ENCODE measurements at places on chromosomes 12 and 14.

- no peak for DNase-seq
Observed at GRCh38 chr12:77033658-77034536, 31.5 kb downstream of the E2F7 start.

GRCh38 chr14:62269204-62269603 is 507.0 kb downstream of the SNAPC1 start:
- DNase-seq: no peak

DNA sequence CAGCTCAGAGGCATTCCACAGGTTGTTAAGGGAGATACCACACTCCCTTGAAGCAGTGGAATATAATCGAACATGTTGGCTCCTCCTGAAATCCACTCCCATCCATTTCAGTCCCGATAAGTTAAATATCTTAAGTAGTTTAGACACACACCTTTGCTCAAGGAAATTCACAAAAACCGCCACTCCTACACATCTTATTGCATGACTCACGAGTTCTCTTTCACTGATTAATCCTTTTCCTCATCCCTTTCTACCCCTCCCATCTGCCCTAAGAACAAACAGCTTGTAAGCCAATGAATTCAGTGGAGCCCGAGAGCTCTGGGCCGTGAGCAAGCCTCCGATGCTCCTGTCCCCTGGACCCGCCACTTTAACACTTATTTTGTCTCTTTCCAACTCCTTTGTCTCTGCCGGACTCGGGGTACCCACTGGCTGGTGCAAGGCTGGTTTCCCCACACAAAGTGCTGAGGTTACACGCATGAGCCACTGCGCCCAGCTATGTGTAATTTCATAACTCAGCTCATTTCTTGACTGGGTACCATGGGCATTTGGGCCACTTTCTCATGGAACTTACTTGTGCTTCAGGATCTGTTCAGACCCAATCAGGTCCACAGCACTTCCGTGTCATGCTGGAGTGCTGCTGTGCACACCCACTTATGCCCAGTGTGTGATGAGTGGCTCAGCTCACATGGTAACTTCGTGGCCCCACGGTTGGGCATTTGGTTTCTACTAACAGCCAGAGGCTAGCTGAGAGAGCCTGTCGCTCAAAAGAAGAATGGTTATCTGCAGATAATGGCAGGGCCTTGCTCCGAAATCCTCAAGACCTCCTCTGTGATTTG is 171.8 kb upstream of the ALG10B start:
- DNase-seq: no peak

DNA sequence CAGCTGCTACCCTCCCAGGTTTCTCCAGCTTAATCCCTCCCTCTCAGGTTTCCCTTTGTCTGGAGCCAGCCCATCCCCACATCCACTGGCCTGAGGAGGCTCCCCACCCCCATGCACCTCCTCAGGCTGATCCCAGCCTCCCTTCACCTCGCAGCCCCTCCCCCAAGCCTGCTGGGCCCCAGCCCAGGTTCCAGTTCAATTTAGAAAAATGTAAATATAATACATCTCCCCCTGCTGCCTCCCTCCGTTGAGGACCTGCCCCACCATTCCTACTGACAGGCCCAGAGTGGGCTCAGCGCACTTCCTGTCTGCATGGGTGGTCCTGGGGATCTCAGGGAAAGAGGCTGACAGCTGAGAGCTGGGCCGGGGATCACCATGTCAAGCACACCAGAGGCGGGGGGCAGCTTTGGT is 155.8 kb downstream of the NTF3 start:
- DNase-seq: no peak

- DNase-seq: no peak
Observed at GRCh38 chr12:4745249-4745648, 25.0 kb downstream of the GALNT8 start.

- no peak for DNase-seq
Observed at GRCh38 chr14:106013879-106014376, 487.5 kb downstream of the TMEM121 start.

DNA sequence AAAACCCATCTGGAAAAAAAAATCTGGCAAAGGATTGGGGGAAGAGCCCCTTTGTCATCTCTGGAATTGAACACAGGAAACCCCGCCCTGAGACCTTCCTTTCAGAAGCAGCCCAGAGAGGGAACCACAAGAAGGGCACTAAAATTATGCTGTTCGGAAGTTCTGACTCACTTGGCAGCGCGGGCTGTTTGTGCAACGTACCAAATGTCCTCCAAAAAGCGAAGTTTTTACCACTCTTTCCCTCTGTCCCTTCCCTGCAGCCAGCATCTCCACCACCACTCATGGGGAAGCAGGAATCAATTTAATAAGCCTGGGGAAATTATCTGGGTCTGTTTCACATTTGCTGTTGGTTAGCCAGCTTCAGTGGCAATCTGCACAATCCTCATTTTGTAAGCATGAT is 3.2 kb upstream of the SYNE3 start:
- DNase-seq: peak; percentile 55

GRCh38 chr12:91009319-91009950 is 4.7 kb upstream of the EPYC start:
- DNase-seq: no peak

DNA sequence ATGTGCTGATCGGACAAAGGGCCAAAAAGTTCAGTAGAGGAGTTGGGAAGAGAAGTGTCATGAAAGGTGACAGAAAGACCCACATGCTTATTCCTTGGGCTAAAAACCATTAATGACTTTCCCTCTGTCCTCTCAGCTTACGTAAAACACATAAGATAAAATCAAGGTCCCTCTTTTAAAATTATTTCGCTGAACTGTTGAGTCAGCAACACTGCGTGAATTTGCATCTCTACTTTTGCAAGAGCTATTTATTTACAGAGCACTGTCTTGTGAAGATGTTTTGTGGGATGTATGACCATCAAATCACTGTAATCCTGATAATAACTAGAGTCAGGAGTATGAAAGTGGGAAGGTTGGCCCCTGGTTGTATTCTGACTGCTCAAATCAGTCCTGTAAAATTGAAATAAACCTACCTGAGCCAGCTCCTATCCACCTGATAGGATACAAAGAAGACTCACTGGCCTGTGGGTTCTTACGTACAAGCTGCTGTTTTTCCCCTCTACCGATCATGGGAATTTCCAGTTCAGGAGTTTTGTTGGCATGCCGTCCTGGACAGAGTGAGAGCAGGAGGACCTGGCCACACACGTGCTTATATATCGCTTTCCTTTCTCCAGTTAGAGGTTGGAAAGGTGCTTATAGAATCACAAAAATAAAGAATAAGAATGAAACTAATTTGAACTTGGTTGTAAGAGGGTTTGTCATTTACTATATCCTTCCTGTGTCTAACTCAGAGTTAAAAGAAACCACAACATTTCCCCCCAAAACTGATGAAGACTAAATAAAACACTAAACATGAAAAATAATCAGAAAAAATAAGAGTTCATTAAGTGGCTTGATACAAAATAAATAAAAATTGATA is 42.9 kb downstream of the IFNG-AS1 start:
- DNase-seq: no peak

DNA sequence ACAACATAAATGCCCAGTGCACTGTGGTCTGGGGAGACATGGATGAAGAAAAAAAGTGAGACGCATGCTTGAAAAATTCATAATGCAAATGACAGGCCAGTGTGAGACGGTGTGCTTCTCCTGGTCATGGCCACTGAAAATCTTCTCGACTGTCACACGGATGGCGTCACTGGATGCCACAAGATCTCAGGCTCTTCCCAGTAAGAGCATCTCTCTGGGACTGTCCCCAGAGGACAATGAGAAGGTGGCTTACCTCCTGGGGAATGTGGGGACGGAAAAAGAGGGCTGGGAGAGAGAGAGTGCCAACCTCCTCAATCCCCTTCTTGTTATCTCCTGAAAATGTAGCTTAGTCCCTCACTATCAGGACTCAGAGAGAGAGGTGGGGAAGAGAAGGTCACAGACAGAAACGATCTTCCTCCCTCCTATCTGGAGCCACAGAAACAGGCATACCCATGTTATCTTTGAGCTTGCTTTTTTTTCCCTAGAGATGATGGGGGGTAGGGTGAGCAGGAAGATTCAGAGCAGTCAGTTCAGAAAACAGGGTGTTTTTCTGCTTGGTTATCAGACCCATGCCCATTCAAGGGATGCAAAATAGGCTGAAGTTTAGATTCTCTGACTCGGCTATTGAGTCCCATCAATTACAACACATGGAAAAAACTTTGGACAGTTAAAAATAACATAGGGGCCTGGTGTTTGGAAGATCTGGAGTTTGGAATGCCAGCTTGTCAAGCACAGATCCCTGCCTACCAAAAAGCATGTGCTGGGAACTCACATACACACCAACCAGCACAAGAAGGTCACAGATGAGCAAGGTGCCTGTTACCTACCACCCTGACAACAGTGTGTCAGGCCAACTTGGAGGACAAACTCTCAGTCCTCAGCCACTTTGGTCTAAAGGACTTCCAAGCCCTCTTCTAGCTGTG is 24.2 kb downstream of the DPF3 start:
- no peak for DNase-seq

- no peak for DNase-seq
Observed at GRCh38 chr12:98719515-98720504, 74.7 kb downstream of the APAF1 start.

GRCh38 chr14:61343471-61343870 is 22.1 kb downstream of the PRKCH start:
- DNase-seq: no peak

DNA sequence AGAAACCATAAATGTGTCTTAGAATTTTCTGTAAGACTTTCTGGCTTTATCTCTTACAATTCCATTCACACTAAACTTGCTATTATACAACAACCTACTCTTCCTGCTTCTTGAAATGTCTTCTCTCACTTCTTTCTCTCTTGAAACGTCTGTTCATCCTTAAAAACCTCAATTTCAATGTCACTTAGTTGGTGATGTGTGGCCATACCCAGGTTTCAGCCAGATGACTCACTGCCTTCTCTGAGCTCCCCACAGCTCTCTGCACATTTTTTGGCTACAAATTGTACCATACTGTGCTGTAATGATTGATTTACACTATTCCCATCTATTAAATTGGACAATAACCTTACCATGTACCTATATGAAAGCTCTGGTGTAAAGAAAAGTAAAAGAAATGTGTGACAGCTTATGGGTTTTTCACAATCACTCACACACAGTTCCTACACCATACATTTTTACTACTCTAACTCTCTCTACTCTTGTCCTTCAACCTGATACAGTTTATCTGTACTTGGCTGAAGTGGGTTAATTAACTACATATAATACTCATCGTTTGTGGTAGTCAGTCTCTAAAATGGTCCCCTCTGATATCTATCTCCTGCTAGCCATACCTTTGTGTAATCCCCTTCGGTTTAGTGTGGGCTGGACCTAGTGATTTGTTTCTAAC is 222.1 kb downstream of the NELL2 start:
- no peak for DNase-seq

DNA sequence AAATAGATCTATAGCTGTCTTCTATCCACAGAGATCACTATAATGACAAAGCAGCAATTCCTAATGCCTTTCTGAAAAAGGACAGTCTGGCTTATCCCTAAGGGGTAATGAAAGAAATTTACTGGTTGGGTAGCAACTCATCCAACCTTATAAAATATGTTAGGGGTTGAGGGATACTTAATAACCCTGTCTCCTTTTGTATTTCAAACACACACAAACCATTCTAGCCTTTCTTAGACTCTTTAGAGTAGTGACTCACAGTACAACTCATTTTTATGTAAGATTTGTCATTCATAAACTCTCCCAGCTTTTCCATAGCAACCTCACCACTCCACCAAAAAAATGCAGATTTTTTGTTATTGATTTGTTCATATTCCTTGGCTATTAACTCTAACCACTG is 167.9 kb downstream of the FSCB start:
- no peak for DNase-seq

GRCh38 chr12:49019443-49020324 is 1.1 kb upstream of the PRKAG1 start:
- peak; percentile 21 for DNase-seq

DNA sequence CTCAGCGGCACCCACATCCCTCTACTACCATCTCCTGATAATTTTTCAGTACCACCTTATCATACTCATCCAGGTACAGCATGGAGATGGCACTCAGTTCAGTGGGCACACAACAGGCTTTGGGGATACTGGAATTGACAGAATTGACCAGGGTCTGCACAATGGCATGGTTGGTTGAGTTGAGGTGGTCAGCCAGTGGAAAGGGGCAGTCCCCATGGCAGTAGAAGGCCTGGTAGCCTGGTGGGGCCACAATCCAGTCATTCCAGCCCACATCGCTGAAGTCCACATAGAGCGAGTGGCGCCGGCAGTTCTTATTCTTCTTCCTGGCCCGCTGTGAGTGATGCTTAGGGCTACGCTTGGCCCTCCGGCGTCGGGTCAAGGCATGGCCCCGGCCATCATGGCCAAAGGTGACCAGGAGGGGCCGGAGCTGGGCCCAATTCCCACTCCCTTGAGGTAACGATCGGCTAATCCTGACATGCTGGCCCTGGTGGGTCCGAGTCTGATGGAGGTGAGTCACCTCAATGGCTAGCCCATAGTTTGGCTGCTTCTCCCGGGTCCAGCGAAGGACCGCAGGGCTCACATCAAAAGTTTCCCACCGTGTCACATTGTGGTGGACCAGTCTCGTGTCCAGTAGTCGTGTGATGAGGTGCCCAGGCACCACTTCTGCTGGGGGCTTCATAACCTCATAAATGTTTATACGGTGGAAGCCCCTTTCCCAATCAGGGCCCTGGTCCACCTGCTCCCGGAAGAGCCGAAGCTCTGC is 6.4 kb downstream of the BMP4 start:
- DNase-seq: no peak

- DNase-seq: no peak
Observed at GRCh38 chr12:64577046-64577445, 33.2 kb upstream of the RASSF3 start.
